ENCODE measurements at places on chromosomes 7 and 10.

DNA sequence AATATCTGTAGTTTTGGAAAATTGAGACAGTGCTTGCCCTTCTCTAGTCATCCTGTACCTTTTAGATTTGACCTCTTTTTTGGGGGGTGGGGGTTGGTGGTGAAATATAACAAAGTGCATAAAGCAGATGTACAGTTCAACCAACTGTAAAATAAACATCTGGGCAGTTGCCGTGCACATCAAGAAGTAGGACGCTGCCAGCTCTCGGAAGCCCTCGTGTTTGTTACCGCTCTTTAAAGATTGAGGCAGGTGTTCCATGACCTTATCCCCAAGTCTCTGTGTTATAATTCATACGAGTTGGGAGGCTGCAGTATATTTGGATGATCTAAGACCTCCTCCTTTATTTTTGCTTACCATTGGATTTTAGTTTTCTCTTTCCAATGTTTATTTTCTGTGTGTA lies 55.1 kb downstream of the SDK1 start:
- DNase-seq = no peak

GRCh38 chr10:69896606-69897231 lies 95.0 kb downstream of the COL13A1 start:
- no peak for DNase-seq

DNA sequence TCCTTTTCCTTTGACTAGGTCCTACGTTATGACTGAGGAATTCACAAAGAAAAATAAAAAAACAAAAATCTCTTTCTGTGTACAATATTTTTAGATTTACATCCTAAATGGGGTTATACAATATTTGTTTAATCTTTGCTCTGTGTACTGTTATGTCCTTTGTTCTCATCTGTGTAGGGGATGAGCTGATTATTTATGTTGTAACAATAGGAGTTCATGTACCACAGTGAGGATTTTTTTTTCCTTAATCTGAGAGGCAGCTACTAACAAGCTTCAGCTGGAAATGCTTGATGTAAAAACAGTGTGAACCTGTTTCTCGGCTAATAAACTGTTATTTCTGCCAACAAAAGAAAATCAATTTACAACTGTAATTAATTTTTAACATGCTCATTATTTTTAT lies 58.0 kb downstream of the ORC5 start:
- no peak for DNase-seq

- DNase-seq = no peak
These were observed 212.2 kb downstream of the ETV1 start for GRCh38 chr7:13777242-13777641.

DNA sequence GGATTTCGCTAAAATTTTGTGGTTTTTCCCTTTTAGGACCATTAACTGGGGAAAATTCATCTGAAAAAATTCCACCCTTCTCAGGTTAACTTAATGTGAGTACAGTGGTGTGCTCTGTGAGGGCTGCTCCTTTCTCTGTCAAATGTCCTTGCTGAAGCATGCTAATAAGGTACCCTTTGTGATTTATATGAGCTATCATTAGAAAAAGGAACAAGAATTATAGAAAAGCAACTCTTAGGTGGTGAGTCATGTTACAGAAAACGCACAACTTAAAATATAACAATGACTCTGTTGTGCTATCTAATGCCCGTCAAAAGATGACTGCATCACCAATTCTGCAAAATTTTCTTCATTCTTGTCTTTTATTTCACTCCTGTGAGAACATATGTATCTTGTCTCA lies 162.0 kb upstream of the MAGI2 start:
- no peak for DNase-seq

DNA sequence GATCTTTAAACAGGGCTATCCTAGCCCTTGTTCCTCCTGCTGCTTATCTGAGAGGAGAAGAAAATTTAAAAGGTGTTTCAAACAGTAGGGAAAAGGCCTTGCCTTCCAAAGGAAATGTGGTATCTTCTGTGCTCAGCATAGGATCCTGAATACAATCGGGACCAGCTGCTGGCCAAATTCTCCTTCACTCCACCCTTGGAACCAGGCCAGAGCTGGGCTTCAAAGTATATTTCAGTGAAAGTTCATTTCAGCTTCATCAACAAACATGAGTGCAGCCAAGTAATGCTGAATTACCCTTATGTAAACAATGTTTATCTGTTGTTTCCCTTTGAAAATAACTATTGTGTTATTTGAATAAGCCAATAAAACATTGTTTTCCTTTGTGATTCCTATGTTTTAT lies 146.5 kb upstream of the MEOX2 start:
- DNase-seq = no peak

GRCh38 chr7:37295401-37295800 lies 153.3 kb downstream of the ELMO1 start:
- DNase-seq = no peak

DNA sequence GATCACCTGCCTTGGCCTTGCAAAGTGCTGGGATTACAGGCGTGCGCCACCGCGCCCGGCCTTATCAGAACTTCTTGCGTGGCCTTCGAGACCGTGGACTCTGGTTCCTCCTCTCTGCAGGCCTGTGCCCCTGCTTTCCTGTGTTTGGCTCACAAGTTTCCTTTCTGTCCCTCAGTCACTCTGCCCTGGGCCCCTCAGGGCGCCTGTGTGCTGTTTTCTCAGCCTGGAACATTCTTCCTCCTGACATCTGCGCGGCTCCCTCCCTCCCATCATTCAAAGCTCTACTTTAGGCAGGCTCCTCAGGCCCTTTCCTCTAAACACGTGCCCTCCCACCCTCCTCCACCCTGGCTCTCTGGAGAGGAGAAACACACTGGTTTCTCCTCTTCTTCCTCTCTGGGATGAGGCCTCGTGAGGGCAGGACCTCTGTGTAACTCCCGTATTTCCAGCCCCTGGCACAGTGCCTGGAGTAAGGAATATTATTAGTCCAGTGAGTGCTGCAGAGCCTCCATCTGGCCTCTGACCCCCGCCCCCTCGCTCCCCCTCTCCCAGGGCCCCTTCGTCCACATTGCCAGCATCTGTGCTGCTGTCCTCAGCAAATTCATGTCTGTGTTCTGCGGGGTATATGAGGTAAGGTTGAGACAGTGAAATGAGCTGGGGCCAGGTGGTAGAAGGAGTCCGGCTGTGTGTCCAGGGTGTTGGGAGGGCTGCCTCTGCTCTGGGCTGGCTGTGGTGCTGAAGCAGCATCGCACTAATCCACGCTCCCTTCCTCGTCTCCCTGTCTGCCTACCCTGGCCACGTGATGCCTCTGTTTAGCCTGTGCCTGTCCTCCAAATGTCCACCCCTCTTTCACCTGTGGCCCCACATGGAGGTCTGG lies 7.1 kb downstream of the CLCN1 start:
- DNase-seq = no peak

GRCh38 chr7:51929818-51930217 lies 613.2 kb upstream of the COBL start:
- no peak for DNase-seq

- peak; percentile 84 for DNase-seq
These were observed at the start of gene MACROH2A2 for GRCh38 chr10:70052462-70053217. Gene MACROH2A2, plus strand, starts transcription at chr10:70052846. Its CDS starts 22,813 bp downstream, at chr10:70075659.

DNA sequence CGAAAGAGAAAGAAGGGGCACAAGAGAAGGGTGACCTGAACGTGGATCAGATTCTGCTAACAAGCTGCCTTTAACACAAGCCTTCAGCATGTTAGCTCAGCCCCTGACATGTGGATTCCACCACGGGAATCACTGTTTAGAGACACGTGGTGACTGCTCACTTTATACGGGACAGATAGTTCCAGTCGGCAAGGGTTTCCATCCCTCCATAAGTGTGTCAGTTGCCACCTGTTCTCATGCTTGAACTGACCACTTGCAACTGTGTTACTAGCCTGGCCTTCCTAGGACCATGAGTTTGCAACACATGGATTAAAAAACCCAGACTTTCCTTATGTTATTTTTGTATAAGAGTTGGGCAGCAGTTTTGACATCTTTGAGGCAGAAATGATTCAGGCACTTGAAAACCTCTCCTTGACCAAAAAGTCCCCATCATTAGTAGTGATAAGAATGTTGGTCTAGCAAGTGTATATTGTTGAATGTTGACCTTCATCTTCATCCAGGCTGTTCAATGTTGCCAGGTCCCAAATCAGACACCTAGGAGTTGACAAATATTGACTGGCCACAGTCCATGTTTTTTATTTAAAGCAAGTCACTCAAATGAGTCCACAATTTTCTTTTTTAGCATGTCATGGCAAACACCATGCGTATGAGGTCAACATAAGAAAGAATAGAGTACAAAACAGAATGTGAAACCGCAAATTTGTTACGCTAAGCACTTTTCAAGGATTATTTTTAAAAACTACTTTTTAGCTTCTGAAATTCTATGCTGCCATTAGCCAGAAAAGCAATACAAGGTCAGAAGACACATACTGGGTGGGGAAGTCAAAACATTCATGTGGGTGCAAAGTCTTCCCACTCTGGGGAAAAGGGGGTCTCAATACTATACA lies 101.6 kb downstream of the ABLIM1 start:
- DNase-seq = no peak

DNA sequence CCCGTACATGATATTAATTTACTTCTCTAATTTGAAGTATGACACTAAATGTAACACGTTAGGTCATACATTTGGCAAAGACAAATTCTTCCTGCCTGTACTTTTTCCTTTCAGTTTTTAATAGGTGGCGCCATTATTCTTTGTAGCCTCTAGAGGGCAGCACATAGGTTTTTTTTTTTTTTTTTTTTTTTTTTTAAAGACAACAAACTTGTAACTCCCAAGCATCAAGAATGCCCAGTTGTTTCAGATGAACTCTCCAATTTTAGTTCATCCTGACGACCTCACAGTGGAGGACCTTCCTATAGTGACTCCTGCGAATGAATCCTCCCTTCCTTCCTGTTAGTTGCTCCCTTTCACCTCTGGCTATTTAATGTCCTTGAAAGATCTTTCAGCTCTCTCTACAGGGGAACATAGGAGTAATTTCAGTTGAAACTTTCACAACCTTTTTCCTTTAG lies 139.3 kb upstream of the HDAC9 start:
- peak; percentile 43 for DNase-seq

DNA sequence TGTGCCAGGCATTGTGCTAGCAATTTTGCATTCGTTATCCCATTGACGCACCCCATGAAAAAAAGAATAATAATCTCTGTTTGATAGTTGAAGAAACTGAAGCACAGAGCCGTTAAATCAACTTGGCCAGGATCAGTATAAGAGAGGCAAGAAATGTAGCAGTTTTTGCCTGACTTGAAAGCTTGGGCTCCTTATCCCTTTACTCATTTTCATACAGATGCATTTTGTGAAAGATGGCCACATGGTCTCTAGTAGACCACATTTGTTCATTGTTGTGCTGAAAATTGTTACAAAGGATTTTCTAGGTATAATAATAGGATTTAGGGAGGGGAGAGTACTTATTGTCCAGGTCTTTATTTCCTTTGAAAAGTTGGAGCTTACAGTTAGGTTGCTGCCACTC lies 14.7 kb downstream of the AUTS2 start:
- DNase-seq = no peak

- DNase-seq = no peak
These were observed 115.9 kb downstream of the GPR85 start for GRCh38 chr7:112970771-112971170.

DNA sequence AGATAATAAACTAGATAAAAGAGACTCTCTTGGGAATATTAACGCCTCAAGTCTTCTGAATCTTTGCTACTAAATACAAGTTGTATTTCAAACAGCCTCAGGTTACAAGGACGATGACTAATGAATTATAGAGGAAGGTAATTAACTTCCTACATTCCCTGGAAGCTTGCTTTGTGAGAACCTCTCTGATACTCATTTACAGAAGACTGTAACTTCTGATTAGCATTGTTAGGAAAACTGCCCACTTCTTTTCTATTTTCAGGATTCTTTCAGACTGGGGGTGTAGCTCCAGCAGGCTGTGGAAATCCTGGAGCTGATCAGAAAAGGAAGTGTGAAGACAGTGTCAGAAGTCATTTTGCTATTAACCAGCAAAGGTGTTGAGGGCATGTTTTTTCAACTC lies 316.7 kb upstream of the NPSR1 start:
- DNase-seq = no peak

- peak; percentile 19 for DNase-seq
These were observed 256.7 kb downstream of the KLF6 start for GRCh38 chr10:3528271-3528670.

GRCh38 chr7:15795393-15795792 lies 108.9 kb upstream of the MEOX2 start:
- DNase-seq = no peak

DNA sequence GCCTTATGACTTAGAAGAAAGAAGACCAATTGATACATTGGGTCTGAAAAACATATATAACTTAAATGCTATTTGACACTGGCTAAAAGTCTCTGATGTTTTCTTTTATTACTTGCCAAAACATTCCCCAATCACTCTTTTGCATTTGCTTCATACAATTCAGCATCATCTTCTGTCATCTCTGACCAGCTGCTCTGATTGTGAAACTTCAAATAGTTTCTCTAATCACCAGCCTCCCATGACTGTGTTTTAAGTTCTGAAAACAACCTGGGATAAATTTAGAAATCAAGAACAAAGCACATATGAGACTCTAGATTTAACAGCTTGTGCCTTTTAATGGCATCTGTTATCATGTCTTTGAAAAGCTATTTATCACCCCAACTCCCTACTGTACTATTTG lies 208.4 kb upstream of the KCND2 start:
- DNase-seq = peak; percentile 23

GRCh38 chr10:35217455-35217854 lies 90.8 kb downstream of the CREM start:
- no peak for DNase-seq

GRCh38 chr10:88538048-88538447 lies 45.1 kb downstream of the RNLS start:
- no peak for DNase-seq

All from fibroblast of skin of back (primary cell).